C1 segment of cervical spinal cord (tissue), 14 donors: ENCODE measurements at places on chromosomes 5 and 9.

DNA sequence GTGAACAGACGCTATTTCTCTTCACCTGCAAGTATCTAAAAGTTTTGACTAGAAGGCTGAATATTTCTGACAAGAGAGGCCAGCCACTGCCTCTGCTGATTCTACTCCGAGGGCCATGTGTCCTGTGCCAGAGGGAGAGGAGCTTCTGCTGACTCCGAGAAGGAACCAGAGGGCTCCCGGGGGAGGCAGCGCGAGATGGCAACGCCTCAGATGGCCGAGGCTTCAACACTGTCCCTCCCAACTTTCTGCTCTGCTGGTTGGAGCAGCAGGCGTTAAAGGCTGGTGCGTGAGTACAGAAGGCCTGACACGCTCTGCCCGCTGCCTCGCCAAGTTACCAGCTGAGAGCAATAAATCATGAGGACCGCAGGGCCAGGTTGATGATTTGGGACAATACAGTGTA, 178.8 kb downstream of the GAPVD1 start:
- DNase-seq: no peak

DNA sequence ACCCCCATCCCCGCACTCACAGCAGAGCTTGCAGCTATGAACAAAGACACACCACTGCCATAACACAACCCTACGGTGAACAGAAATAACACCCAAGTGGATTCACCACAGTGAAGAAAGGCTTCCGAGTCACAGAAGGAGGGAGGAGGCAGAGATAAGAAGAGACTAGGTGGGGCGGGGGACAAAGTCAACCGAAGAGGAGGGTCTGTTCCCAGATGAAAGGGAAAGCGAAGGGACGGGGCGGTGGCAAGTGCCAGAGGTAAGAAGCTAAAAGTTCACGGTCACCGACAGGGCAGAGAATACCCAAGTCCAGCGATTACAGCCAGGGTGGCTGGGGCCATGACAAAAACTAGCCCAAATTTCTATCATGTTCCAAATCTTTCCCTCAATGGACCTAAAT, 21.0 kb downstream of the EPB41L4B start:
- DNase-seq: no peak

DNA sequence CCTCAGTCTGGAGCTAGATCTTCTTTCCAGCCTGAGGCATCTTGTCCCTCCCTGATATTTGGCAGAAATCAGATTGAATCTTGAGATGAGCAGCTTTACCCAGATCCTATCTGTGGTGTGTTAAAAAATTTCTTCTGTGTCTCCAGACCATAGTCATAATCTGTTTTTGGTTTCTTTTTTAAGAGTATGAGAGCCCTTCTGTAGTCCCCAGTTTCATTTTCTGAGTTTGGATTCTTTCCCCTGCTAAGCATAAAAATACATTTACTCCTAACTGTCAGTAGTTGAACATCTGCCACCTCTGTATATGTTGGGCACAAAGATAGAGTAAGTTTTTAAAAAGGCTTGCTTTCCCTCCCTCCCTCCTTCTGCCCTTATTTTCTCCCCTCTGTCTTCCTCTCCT, 137.7 kb downstream of the CNTLN start:
- no peak for DNase-seq

- no peak for DNase-seq
Observed at GRCh38 chr5:7667216-7667767, 183.6 kb downstream of the CFAP90 start.

DNA sequence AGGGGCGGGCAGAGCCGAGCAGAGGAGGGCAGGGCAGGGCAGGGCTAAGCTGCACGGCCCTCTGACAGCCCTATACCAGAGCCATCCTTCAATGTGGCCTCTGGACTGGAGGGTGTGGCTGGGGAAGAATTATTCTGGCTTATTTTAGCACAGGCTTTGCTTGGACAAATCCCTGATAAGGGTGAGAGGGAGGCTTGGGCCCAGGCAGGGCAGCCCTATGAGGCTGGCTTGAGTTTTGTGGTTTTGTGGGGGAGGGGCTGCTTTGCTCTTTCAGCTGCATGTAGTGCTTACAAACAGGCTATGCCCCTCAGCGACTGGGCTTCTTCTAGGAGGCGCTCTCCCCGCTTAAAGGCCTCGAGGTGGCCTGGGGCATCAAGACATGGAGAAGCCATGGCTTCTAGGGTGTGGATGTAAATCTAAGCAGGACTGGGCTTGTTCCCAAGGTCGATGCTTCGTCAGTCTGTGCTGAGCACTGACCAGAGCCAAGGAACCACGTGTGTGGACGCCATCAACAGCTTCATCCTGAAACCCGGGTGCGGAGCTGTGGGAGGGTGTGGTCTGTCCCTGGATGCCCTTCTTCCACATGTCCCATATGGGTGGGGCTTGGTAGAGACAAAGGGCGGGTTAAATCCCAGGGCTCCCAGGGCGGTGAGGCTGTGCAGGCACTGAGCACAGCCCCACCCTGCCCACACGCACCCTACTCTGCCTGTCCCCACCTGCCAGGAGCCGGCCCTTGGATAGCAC, 45.7 kb upstream of the IPPK start:
- no peak for DNase-seq

- no peak for DNase-seq
Observed at GRCh38 chr9:135252980-135253304, 165.5 kb downstream of the OLFM1 start.

GRCh38 chr9:72006501-72006900, 53.9 kb downstream of the C9orf57 start:
- no peak for DNase-seq

DNA sequence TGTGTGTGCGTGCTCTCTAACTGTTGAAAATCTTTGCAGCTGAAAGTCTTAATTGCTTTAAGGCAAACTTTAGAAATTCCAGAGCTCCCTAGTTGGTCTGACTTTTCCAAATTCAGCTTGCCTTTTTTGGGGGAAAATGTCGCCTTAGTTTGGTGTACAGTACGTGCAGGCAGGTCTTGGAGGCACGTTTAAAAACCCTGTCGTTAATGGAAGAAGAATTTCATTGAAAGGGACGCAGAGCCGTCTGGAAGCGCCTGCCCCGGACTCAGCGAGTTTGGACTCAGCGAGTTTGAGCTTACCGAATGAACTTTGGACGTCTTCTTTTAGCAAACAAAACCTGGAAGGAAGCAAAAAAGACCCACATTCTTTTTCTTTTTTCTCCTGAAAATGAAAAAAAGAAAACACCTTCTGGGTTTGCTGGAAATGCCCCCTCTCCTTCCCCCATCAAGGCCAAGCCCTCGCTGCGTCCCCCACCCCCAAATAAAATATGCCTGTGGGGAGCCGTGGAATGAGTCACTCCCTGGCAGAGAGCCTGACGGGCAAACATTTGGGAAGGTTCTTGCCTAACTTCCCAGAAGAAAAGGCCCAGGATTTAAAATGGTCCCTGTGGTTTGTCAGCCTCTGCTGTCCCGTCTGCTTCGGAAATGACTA, 1.5 kb downstream of the NEK6 start:
- no peak for DNase-seq

DNA sequence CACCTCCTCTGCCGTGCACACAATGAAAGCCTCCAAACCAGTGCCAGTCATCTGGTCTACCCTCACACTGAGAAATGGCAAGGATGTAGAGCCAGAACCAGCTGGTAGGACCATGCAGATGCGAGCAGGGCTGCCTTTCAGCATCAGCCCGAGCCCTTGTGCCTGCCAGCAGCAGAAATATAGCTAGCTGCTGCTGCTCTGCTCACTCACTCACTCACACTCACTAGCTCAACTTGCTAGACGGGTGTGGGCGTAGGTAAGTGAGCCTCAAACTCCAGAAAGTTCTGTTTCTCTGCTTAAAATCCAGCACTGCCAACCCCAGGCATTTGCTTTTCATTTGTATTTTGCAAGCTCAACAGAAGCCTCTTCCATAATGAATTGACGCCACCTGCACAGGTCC, 114.0 kb downstream of the DRD1 start:
- DNase-seq: no peak

GRCh38 chr5:14417276-14417730, 164.3 kb upstream of the OTULINL start:
- no peak for DNase-seq

DNA sequence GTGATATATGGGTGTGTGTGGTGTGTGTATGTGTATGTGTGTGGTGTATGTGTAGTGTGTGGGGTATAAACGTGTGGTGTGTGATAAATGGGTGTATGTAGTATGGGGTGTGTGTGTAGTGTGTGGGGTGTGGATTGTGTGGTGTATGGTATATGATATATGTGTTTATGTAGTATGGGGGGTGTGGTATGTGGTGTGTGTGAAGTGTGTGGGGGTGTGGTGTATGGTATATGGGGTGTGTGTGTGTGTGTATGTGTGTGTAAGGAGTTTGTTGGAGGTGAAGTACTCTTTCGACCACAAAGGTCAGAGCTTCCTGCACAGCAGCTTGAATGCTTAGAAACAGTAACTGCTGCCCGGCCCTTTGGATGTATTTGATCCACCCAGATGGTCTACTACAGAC, 145.2 kb upstream of the IQGAP2 start:
- DNase-seq: no peak

- no peak for DNase-seq
Observed at GRCh38 chr9:116951588-116952435, 264.7 kb downstream of the TRIM32 start.

- DNase-seq: no peak
Observed at GRCh38 chr5:173742432-173742816, 126.0 kb upstream of the BOD1 start.

DNA sequence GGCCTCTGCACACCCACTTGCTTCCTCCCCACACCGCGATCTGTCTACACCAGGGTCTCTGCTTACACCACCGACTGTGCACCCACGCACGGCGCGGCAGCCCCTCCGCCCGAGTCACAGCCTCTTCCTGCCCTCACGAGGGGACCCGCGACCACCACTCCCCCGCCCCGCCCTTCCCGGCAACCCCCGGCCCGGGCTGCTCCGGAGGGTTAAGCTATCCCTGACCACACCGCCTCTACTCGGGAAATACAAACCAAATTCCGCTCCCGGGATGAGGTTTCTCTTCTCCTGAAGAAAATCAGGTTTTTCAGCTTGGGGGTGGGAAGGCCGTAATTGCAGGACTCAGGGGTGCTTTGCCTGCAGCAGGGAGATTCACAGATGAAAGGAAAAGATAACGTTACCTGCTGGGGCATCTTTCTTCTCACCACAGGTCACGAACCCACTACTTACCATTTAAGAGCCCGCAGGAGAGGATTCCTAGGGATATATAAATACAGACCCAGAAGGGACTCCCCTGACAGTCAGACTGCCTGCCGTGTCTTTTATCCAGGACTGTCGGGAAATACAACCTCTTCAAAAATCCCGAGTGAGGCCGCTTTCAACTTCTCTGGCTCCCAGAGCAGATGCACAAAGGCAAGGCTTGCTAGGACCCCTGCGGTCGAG, 63.5 kb downstream of the ROR2 start:
- no peak for DNase-seq

DNA sequence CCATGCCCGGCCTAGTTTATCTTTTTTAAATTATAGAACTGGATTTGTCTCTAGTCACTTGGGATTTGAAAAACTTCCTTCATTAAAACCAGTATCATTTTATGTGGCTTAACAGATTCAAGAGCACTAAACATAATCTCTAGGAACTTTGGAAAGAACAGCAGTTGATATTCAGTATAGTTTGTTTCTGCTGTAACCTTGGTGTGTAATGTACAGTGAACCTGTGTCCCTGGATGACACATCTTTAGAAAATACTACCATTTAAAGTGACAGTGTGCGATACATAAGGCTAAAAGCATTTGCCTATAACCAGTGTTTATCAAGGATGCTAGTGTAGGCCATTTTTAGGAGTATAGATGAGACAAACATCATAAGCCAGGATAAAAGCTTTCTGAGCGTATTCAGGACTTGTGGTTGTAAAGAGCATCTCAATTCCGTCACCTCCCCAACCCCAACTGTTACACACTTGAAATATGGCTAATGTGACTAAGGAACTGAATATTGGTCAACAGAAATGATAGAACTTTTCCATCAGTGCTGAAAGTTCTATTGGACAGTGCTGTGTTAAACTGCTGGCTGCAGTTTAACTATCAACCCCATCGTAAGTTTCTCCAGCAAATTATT, 4.4 kb downstream of the SNX18 start:
- DNase-seq: no peak

- no peak for DNase-seq
Observed at GRCh38 chr5:5591567-5591966, 169.1 kb downstream of the ICE1 start.

DNA sequence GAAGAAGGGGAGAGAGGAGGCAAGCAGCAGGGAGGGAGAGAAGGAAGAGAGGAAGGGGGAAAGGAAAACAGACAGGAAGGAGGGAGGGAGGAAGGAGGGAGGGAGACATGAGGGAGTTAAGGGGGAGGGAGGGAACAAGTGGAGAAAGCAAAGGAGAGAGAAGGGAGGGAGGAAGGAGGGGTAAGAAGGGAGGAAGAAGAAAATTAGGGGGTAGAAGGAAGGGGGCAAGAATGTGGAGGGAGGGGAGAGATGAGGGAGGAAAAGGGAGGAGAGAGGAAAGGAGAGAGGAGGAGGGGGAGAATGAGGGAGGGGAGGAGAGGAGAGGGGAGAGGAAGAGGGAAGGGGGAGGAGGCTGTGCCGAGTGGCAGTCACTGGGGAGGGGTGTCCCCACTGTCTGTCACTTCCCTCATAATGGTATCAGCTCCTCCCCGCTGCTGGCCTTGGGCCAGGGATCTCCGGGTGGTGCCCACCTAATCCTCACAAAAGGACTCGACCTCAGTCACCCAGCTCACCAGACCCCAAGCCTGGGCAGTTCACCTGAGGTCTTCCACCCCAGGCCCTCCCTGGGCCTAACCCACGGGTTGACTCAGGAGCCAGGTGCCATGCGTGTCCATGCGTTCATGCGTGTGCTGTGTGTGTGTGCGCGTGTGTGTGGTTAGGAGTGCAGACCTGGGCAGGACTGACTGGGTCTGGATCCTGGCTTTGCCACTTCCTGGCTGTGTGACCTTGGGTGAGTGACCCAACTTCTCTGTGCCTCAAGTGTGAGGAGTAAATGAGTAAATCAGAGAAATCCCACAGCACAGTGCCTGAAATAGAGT, 18.1 kb downstream of the C9orf50 start:
- no peak for DNase-seq

DNA sequence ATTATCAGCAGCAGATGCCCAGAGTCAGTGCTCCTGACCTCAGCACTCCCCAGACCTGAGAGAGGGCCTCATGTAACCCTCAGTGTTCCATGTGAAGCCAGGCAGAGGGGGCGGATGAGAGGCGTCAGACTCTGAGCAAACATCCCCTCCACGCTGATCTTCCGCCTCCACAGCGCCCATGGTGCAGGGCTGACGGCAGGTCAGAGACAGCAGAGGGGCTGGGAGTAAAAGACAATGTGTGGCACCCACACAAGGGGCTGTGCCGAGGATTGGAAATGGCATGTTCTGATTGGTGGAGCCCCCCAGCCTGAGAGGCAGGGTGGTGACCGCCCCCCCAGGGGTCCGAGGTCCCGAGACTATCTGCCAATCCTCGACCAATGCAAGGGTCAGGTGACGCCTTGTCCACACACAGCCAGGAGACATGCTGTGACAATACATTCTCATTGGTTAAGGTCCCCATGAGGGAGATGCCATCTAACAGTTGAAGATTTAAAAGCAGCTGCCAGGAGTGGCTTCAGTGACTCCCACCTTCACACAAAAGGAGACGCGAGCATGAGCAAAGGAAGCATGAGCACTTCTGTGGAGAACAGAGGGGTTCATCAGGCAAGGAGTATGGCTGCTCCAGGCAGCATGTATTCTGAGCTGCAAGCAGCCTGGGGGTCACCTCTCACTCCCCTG, 19.3 kb upstream of the SLC25A51 start:
- no peak for DNase-seq

- DNase-seq: no peak
Observed at GRCh38 chr9:116447934-116448333, 239.2 kb upstream of the TRIM32 start.
